Mesenteric fat pad (tissue), 1 donor: ENCODE measurements at places on chromosomes 1 and 21. TPM values are rescaled to one million over a fixed set of nuclear protein-coding genes. Genes with fewer than 3 reads are reported as not detected.

Gene ADCY10
- 0.55 TPM for total RNA-seq

Gene CHAF1B
- total RNA-seq = 1.2 TPM

Gene CELA2B
- total RNA-seq = not detected

Gene GPR25
- total RNA-seq = not detected

Gene KIRREL1
- 99.8 TPM for total RNA-seq

Gene VTCN1
- not detected for total RNA-seq

Gene KCNJ9
- not detected for total RNA-seq

Gene AMPD1
- total RNA-seq = not detected

Gene SLC44A3
- 3.5 TPM for total RNA-seq

Gene FAM3B
- total RNA-seq = 0.90 TPM

Gene PLA2G2D
- not detected for total RNA-seq

Gene GIPC2
- 2.7 TPM for total RNA-seq

Gene SPRR2F
- not detected for total RNA-seq

Gene CCNL2
- total RNA-seq = 162 TPM

Gene UTP25
- total RNA-seq = 7.3 TPM

Gene LRRC8B
- 9.6 TPM for total RNA-seq

Gene AMY1C
- not detected for total RNA-seq

Gene CHD1L
- 30.0 TPM for total RNA-seq

Gene NSUN4
- total RNA-seq = 28.1 TPM

Gene H3-3A
- 321 TPM for total RNA-seq

Gene TRMT1L
- 13.4 TPM for total RNA-seq

Gene CCDC181
- 0.58 TPM for total RNA-seq

Gene SLC16A4
- total RNA-seq = 7.2 TPM

Gene PBX1
- total RNA-seq = 87.2 TPM

Gene FAM110D
- 6.3 TPM for total RNA-seq

Gene PGLYRP4
- not detected for total RNA-seq

Gene GPR61
- total RNA-seq = not detected

Gene TLR5
- total RNA-seq = 10.5 TPM

Gene FOXO6
- total RNA-seq = not detected

Gene PTGER3
- total RNA-seq = 253 TPM

Gene RGSL1
- total RNA-seq = not detected

Gene LMOD1
- total RNA-seq = 26.5 TPM

Gene AKR1A1
- total RNA-seq = 132 TPM

Gene C4BPB
- 2.6 TPM for total RNA-seq

Gene KCNQ4
- total RNA-seq = 1.4 TPM

Gene SERPINC1
- total RNA-seq = not detected

Gene ABCA4
- 1.3 TPM for total RNA-seq

Gene CD2
- total RNA-seq = 2.3 TPM

Gene ORC1
- total RNA-seq = 0.35 TPM

Gene KLF17
- total RNA-seq = not detected

Gene UBQLN4
- 30.0 TPM for total RNA-seq

Gene SLC30A2
- not detected for total RNA-seq
